ENCODE measurements at places on chromosomes 2 and 18. TPM values are rescaled to one million over a fixed set of nuclear protein-coding genes. Genes with fewer than 3 reads are reported as not detected.
A peak's percentile ranks its signal among the peaks of the same experiment; 100 is the strongest.

Gene RBM43
- polyA plus RNA-seq, result 3.1 TPM

Gene PSD4
- 0.55 TPM for polyA plus RNA-seq

Gene SERPINB8
- 14.8 TPM for polyA plus RNA-seq

Gene TNS1
- polyA plus RNA-seq, result 41.1 TPM

- no peak overlapping the region for H3K4me3 ChIP-seq
- no peak overlapping the region for H3K27ac ChIP-seq
- no peaks in the 10 kb centered on the region for H3K36me3 ChIP-seq
- no peaks in the 10 kb centered on the region for H3K27me3 ChIP-seq
- DNase-seq, result peak; percentile 27
- no peaks in the 10 kb centered on the region for H3K4me1 ChIP-seq
These were observed 668.7 kb downstream of the SLC4A3 start for GRCh38 chr2:220296174-220296573.

GRCh38 chr2:29966266-29966665 is 44.9 kb upstream of the ALK start:
- peaks cover 2% of the 10 kb centered on the region for H3K27me3 ChIP-seq
- no peak overlapping the region for H3K27ac ChIP-seq
- H3K36me3 ChIP-seq, result no peaks in the 10 kb centered on the region
- H3K4me3 ChIP-seq, result no peak overlapping the region
- no peaks in the 10 kb centered on the region for H3K4me1 ChIP-seq

- H3K4me1 ChIP-seq, result no peaks in the 10 kb centered on the region
- no peak overlapping the region for H3K4me3 ChIP-seq
- no peaks in the 10 kb centered on the region for H3K36me3 ChIP-seq
- H3K27ac ChIP-seq, result no peak overlapping the region
- DNase-seq, result peak; percentile 2
These were observed 95.0 kb upstream of the CCDC68 start for GRCh38 chr18:55054021-55054990.

DNA sequence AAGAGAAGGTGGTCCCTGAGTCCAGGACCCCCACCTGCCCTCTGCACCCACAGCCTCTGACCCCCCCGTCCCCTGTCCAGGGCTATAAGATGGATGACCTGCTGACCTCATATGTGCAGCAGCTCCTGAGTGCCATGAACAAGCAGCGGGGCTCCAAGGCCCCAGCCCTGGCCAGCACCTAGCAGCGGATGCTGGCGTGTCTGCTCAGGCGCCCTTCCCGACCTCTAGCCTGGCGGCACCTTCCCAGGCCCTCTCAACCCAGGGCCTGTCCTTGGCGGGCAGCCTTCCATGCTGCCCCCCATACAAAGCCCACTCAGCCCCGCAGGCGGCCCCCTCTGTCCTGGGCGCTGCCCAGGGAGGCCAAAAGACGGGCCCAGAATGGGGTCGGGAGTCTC is 8.7 kb upstream of the GPR17 start:
- no peak for DNase-seq
- peak overlapping the region; percentile 68 for H3K27ac ChIP-seq
- peaks cover 14% of the 10 kb centered on the region for H3K4me1 ChIP-seq
- no peak overlapping the region for H3K4me3 ChIP-seq
- no peaks in the 10 kb centered on the region for H3K27me3 ChIP-seq

DNA sequence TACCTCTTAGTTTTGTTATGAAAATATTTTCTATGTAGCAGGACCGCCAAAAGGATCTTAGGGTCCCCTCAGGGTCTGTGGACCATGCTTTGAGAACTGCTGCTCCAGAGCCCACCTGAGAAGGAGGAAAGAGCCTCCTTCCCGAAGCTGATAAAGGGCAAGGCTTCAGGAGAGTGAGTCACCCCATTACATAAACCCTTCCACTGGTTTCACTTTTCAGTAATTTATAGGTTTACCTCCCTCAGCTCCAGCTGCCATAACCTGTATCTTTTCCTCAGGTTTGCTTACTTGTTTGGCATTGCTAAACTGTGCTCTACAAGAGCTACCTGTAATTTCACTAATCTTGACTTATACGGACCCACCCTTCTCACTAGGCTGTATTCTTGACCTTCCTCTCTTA is 6.6 kb downstream of the TTLL4 start:
- H3K36me3 ChIP-seq, result no peaks in the 10 kb centered on the region
- peaks cover 10% of the 10 kb centered on the region for H3K4me1 ChIP-seq
- no peak overlapping the region for H3K4me3 ChIP-seq
- DNase-seq, result peak; percentile 51
- H3K27me3 ChIP-seq, result no peaks in the 10 kb centered on the region

DNA sequence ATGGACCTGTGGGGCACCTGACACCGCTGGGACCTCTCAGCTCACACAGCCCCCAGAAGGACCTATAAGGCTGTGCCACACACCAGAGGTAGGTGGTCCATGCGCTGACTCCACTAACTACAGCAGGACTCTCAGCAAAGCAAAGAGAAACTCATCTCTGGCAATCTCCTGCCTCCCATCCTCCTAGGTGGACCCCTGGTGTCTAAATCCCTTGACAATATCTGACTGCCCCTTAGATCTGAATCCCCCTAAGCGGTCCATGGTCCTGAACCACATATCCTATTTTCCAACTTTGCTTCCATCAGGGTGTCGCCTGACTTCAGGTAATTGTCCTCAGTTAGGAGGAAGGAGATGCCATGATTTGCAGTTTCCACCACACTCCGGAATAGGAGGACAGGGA is 282.6 kb downstream of the MYT1L start:
- H3K27ac ChIP-seq, result no peak overlapping the region
- no peak for DNase-seq
- H3K4me1 ChIP-seq, result no peaks in the 10 kb centered on the region

DNA sequence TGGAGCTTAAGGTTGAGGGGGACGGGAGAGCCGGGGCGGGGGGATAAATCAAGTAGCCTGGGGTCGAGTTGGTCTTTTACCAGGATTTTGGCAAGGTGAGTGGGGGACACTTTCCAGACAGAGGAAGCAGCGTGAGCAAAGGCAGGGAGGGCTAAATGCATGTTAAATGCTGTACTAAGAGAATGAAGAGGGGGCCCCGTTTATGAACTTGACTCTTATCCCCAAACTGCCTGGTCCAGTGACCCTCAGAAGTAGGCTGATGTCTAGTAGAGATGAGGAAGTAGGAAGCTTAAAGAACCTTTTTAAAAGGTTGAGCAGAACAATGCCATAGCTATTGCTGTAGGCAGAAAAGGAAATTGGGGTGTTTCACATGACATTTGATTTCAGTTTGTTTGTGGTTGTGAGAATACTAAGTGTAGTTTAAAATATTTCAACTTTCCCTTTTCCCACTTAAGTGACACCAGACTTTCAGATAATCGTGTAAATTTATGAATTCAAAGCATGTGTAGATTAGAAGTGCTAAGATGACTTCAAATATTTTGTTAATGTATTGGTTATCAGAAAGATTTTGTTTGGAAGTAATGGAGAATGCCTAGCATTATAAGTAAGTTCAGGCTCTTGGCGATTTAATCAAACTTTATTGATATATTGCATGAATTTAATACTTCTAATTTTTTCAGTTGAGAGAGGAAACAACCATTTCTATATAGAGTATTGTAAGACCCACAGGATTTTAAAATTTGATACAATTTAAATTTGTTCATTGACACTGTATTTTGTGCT is 1.8 kb downstream of the REL start:
- peak overlapping the region; percentile 65 for H3K4me3 ChIP-seq
- H3K36me3 ChIP-seq, result no peaks in the 10 kb centered on the region
- DNase-seq, result peak; percentile 15
- no peaks in the 10 kb centered on the region for H3K27me3 ChIP-seq
- no peaks in the 10 kb centered on the region for H3K4me1 ChIP-seq

Data from IMR-90 (cell line).